Omental fat pad (tissue), 4 donors: ENCODE measurements at places on chromosomes 4 and X.

DNA sequence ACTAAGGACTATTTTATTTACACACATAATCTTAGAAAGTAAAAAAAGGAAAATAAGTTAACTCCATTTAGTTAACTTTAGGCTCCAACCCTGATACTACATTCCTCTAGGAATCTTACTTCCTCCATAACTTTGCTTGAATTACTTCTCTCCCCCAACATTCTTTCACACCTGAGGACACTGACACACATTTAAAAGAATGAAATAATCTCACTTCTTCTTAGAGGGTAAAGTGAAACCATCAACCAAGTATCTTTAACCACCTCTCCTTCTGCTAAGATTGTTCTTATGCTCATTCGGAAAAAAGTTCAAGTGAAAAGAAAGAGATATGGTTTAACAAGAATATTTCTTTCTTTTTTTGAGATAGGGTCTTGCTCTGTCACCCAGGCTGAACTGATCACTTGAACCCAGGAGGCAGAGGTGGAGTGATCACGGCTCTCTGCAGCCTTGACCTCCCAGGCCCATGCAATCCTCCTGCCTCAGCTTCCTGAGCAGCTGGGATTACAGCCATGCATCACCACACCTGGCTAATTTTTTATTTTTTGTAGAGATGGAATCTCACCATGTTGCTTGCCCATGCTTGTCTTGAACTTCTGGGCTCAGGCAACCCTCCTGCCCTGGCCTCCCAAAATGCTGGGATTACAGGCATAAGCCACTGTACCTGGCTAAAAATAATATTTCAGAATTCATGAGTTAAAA lies 28.5 kb downstream of the SLC25A4 start:
- no peak for DNase-seq

DNA sequence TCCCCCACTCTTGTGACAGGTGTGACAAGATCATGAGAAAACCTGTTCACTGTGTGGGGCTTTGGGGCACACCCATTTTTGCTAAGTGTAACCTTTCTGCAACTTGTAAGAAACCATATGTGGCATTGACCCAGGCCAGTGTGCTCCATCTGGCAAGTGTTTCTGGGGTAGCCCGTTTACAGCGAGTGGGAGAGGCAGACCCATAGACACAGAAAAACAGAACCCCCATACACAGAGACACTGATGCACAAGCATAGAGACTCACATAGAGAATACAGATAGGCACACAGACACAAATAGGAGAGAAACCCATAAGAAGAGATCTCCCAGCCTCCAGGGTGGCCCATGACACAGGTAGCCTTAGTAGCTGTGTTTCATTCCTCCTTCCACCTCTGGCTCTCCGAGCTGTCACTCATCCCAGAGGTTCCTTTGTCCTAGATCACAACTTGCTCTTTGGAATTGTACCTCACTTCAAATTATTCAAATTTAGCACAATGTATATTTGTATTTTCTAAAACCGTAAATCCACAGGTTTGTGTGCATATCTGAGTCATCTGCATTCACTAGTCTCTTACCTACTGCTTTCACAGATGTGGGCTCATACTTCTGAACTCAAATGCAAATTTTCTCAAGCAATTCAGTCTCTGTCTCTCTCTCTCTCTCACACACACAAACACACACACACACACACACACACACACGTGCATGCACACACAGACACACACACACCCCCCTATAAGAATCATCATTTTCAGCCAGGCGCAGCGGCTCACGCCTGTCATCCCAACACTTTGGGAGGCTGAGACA lies 114.4 kb downstream of the SH3KBP1 start:
- no peak for DNase-seq

GRCh38 chr4:8394061-8394519 lies 46.4 kb downstream of the ACOX3 start:
- no peak for DNase-seq

GRCh38 chr4:111187108-111187507 lies 564.2 kb upstream of the PITX2 start:
- DNase-seq: no peak

GRCh38 chrX:153984351-153985178 lies 12.0 kb downstream of the TMEM187 start:
- no peak for DNase-seq

DNA sequence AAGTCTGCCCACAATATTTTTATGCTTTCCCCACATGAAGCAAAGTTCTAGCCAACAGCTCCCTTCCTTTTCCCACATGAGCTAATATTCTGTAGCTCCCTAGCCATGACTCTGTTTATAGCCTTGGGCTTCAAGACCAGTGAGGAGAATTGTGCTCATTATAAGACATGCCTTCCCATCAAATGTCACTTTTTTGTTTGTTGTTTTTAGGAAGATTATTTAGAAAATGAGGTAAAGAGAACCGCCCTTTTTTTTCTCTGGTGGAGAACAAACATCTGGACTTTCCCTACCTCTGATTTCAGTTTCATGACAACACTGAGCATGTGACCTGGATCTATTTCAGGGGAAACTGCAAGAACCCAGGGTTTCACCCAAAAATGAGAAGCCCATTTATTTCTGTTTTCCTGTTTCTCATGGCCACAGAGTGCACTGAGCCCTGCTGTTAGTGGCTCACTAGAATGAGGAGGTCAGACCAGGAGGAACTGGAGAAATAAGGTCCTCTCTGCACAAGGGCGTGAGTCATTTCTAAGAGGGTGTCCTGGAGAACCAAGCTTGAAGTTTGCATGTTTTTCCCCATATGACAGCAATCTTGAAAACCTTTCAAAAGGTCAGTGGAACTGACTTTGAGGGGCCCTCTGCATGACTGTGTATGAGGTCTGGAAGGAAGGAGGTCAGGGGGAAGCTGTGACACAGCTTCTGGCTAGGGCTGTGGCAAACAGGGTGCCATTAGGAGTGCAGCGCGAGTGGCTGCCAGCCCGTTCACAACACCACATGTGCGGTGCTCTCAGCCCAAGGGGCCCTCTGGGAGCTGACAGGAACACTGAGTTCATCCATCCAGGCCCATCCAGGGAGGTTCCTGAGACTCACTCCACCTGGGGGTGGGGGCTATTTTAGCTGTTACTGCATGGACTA lies 55.2 kb downstream of the CHST7 start:
- no peak for DNase-seq
